NCI-H1105 (cell line): ENCODE measurements at places on chromosomes 2 and 18.
A peak's percentile ranks its signal among the peaks of the same experiment; 100 is the strongest.

DNA sequence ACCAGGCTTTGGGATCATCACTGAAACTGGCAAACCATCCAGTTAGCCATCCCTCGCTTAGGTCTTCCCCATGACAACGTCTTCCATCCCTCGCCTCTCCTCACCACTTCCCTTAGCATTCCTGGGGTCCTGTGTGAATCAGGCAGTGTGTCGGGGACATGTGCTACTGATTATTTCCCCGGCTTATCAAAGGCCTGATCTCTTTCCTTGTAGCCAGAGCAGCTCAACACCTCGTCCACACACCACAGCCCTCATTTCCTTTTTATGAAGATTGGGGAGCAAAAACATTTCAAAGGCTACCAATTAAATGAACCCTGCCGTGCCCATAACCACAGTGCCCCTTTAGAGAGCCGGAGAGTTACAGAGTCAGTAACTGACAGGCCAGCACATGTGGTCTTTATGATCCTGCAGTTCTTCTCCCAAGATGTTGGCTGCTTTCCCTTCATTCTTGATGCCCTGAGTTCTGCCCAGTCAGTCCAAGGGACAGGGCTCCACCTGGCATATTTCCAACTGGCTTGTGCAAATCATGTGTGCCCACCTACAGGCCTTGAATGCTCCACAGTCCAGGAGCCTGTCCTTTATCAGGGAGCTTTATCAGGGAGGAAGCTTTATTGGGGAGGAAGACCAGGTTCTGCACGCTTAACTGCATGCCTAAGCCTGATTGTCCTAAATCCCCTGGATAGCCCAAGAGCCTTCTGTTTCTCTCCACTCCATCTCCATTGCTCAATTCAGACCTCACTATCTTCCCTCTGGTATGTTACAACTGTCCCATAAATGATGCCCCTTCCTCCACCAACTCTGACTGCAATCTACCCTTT is 343.1 kb downstream of the CYRIA start:
- no peak for DNase-seq

GRCh38 chr2:188050726-188051125 is 240.9 kb upstream of the GULP1 start:
- no peak for DNase-seq

GRCh38 chr2:177678939-177679338 is 286.4 kb downstream of the AGPS start:
- no peak for DNase-seq

GRCh38 chr18:48828691-48829442 is 121.9 kb downstream of the SMAD7 start:
- no peak for DNase-seq

DNA sequence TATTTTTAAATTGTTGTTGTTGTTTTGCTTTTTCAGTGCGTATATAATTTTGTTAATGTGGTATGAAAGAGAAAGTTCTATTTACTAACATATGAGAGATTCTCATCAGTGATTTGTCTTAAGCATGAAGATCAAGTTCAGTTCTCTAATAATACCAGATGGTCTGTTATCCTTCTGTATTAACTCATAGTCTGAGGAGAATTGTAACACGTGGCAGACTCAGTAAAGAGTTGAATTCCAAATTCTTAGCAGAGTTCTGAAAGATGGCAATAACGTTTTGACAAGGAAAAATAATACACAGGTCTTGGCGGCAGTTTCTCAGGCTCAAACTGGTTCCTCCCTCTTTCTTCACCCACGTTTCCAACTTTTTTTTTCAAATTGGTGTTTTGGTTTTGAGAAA is 17.2 kb upstream of the COL3A1 start:
- no peak for DNase-seq

- no peak for DNase-seq
Observed at GRCh38 chr2:176488431-176488830, 219.2 kb downstream of the MTX2 start.

- DNase-seq = no peak
Observed at GRCh38 chr2:24832521-24832920, 39.3 kb downstream of the CENPO start.

GRCh38 chr18:52001106-52001505 is 338.9 kb upstream of the DCC start:
- no peak for DNase-seq

GRCh38 chr2:67213270-67213670 is 183.9 kb upstream of the ETAA1 start:
- DNase-seq = no peak

- DNase-seq = no peak
Observed at GRCh38 chr2:188824125-188824524, 150.0 kb upstream of the COL3A1 start.

- DNase-seq = no peak
Observed at GRCh38 chr2:109601783-109602182, 12.0 kb downstream of the SEPTIN10 start.

DNA sequence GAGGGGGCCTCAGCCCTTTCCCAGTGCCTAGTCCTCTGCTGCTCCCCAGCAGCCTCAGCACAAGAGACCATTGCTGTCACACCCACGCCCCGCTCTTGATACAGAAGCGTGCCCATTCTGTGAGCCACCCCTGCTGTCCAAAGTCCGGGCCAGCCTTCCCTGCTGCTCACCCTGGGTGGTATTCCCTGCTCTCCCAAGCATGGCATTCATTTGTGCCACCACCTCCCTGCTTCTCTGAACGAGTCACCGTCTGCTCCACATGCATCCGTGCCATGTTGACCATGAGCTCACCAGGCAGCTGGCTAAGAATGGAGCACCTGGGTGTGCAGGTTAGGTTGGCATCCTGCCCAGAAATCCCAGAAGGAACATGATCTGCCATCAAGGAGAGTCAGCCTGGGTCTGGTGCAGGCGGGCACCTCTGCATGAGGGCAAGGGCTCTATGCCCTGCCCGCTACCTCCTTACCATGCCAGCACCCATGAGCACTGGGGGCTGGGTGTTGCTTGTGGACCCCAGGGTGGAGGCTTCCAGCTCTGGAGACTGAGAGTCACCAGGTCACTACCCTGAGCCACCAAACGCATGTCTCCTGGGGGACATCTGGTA is 63.0 kb downstream of the TWIST2 start:
- DNase-seq = peak; percentile 88

GRCh38 chr2:236940916-236941520 is 144.7 kb upstream of the COPS8 start:
- DNase-seq = no peak

- DNase-seq = no peak
Observed at GRCh38 chr2:24763843-24764242, 29.3 kb downstream of the PTRHD1 start.

DNA sequence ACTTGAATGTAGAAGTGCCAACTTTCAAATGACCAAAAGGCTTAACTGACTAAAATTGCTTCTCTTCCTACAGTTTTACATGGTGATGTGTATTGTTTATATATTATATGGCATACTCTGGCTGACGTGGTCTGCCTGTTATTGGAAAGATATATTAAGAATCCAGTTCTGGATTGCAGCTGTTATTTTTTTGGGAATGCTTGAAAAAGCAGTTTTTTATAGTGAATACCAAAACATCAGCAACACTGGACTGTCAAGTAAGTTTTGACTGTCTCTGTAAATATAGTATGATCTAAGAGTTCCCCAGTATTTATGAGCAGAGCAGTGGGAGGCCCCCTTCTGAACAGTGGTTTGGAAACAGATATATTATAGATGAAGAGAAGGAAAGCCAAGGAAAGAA is 26.2 kb downstream of the TMEM87B start:
- DNase-seq = no peak

GRCh38 chr2:75277111-75277510 is 77.8 kb upstream of the TACR1 start:
- DNase-seq = no peak

DNA sequence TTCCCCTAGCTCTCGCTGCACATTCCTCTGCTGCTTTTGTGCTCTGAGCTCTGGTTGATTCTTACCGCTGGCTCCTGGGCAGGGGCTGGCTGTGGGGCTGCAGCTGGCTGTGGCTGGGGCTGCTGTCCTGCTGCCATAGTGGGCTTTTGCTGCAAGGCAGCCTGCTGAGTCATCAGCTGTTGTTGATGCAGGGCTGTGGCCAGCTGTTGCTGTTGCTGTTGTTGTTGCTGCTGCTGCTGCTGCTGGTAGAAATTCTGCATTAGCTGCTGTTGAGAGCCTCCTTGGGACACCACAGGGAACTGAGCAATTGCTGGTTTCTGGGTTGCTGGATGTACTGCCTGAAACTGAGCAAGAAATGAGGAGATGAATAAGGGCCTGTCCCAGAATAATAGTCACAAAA is 77.2 kb upstream of the NFU1 start:
- DNase-seq = no peak

DNA sequence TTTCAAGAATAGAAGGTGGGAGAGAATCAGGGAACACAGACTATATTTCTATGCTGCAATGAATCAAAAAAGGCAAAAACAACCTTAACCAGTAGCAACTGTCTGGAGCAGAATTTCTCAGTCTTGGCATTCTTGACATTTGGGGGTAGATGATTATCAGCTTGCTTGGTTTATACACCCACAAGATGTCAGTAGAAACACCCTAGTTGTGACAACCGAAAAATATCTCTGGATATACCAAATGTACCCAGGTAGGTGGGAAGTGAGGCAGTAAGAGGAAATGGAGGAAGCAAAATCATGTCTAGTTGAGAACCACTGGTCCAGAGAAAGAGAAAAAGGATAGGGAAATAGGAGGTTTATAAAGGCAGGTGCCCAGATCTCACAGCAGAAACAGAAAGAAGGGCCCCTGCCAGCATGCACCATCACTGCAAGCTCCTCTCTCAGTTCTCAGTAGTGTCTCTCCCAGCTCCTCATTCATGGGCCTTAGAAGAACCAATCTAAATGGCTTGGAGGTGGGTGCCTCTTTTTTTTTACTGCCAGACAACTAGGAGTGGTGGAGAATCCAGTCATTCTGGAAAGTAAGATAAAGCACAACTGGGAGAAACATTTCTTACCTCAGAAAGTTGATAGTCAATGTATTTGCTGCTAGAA is 50.4 kb downstream of the MBD2 start:
- DNase-seq = no peak

- peak; percentile 11 for DNase-seq
Observed at GRCh38 chr2:9473308-9473984, 905 bp upstream of the IAH1 start.

GRCh38 chr2:101368376-101368775 is 18.9 kb downstream of the CREG2 start:
- DNase-seq = no peak

GRCh38 chr2:187078297-187078696 is 229.3 kb upstream of the ZSWIM2 start:
- no peak for DNase-seq

DNA sequence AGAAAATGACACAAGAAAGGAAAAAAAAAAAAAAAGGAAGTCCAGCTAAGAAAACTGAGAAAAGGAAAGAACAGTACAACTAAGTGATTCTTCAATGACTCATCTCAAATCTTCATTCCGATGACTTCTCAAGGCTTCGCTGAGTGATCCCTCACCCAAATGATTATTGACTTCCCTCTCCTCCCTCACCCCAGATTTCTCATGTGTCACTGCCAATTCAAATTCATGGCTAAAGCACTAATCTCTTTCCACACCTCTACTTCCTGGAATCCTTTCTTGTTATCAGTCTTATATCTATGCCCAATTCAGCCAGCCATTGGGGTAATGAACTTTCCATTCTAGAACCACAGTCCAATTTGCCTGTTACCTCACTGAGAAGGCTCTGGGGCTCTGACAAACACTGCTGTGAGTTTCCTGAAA is 7.2 kb upstream of the ABCB11 start:
- no peak for DNase-seq

DNA sequence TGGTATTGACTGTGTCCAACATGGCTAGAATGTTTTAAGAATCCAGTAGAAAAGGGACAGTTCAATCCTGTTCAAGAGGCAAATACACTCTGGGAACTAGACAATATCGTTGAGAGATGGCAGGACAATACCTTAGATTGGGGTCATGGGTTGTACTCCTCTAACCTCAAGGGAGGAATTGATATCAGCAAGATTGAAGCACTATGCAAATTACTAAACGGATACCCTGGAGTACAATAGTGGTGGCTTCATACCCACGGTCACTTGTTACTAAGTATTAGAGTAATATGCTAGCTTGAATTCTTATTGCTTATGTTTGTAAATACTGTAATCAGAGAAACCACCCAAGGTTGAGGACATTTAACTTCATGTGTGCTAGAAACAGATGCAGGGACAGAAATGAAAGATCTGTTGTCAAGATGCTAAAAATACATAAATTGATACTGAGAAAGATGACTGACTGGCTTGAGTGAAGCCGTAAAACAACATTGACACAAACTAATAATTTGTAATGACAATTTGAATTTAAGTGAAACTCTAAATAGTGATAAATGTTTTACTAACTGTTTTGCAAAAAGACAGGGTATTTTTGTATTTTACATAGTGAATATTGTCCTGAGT is 73.3 kb downstream of the KCNJ3 start:
- no peak for DNase-seq

DNA sequence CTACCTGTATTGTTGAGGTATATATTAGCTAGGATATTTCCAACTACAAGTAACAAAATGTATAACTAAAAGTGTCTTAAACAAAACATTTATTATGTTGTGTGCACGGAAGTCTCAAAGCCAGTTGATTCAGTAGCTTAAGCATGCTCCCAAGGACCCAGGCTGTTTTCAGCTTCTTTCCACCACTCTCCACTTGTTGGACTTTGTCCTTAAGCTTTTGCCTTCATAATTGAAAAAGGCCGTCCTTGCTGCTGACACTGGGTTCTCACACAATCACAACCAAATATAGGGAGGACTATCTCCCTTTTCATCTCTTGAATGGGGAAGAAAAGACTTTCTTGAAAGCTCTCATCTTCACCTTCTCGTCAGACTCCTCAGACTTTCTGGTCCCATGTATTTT is 12.2 kb upstream of the NEMP2 start:
- no peak for DNase-seq

DNA sequence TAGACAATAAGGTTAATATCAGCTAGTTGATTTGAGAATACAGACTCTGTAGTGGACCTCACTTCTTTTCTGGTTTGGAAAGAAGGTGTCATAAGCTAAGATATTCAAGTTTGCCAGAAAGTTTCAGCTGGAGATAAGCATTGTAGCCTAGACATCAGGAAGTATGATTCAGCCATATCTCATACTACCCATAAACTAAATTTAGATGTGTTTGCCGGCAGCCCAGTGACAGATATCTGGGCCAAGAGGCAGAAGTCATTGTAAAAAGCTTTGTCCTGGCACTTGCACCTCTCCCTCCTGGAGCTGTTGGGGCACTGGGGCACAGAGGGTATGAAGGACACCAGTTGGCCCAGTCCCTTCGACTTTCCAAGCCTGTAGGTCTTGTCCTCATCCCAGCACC is 128.0 kb downstream of the EPHA4 start:
- DNase-seq = no peak

GRCh38 chr2:189483571-189483970 is 42.3 kb downstream of the WDR75 start:
- DNase-seq = no peak

DNA sequence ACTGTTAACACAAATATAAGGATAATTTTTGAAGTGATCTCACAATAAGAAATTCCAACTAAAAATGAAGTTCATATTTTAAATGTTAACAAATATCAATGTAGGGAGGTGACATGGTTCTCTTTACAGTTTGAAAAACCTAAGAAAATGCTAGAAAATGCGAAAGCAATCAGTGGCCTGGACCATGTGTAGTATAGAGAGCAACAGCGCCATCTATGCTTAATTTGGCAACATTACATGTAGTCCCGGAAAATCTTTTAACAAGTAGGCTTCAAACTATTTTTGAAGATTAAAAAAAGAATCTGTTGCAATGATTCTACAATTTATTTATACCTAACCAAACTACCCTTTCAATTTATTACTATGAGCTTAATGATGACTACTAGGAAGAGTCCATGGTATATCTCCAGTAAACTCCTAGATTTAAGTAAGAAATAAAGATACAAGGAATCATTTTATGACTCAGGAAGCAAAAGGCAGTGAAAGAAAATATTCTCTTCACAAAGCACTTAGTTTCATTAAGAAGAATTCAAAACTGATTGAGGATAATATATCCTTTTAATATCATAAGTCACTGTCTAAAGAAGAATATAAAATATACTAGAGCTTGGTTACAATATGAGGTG is 33.3 kb downstream of the NDUFA10 start:
- DNase-seq = peak; percentile 10
